ENCODE measurements at places on chromosomes 4 and X.

DNA sequence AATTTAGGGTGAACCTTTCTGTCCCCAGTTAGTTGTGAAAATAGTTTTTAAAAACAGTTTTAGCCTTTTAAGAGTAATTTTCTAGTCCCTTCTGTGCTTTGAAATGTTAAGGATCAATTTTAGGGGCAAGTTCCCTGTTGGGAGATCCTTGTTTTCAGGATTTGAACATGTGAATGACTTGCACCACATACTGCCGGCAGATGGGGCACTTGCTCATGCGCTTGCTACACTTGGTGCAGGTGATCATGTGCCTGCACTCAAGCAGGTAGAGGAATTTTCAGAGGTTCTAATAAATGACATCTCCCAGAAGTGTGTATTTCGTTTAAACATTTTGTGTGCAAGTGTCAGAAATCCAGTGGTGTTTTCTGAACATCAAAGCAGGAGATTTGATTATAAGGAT is 195.9 kb downstream of the CHM start:
- no peak for DNase-seq

DNA sequence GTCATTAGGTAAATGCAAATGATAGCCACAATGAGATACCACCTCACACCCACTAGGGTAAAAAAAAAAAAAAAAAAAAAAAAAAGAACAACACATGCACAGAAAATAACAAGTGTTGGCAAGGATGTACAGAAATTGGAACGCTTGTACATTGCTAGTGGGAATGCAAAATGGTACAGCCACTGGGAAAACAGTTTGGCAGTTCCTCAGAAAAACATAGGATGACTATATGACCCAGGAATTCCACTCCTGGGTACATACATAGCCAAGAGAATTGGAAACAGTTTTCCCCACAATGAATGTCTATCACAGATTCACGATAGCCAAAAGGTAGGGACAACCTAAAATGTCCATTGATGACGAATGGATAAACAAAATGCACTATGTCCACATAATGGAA is 161.3 kb upstream of the MAMLD1 start:
- peak; percentile 32 for DNase-seq

DNA sequence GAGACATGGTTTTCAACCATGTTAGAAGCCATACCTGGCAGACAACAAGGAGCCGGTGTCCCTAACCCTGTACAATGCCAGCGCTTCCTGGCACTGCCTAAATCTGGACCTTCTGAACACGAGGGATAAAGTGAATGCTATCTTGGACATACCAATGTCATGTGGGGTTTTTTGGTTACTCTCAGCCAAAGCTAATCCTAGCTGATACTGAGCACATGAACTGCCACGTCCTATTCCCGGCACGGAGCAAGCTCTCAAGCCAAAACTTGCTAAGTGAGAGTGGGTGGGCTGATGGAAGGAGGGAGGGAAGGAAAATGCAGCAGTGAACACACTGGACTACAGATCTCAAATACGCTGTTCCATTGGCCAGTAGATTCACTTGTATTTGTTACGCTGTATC is 226.1 kb downstream of the BCOR start:
- DNase-seq = no peak

DNA sequence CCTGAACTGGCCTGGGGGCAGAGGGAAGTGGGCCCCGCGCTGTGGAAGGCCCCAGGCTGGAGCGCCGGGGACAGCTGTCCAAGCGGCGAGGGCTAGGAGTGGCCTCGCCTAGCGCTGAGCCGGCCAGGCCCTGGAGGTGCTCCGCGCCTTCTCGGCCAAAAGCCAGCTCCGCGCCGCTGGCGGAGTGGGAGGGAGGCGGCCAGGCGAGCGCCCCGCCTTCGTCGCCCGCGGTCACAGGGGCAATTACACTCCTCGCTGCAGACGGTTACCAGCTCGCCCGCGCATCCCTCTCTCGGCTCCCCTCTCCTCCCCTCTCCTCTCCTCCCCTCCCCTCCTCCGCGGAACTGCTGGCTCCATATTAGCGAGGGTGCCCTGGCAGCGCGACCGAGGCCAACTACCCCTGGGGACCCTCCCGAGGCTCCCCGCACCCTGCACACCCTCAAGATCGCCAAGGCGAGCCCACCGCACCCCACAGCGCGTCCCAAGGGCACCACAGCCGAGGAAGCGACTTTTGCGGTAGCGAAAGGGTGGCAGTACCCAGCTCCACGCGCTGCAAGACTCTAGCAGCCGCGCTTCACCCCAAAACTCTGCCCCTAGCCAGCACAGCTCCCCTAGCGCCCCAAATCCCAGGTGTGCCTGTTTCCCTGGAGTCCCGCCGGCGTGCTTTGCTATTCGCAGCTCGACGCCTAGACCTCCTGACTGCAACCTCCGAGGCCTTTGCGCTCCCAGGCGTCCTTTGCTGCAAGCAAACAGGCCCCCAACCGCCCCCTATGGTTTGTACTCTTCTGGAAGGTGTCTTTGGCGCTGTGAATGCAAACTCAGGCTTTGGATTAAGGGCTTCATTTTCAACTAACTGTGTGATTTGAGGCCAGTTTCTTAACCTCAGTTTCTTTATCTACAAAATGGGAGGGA is 91.4 kb downstream of the BCOR start:
- no peak for DNase-seq

DNA sequence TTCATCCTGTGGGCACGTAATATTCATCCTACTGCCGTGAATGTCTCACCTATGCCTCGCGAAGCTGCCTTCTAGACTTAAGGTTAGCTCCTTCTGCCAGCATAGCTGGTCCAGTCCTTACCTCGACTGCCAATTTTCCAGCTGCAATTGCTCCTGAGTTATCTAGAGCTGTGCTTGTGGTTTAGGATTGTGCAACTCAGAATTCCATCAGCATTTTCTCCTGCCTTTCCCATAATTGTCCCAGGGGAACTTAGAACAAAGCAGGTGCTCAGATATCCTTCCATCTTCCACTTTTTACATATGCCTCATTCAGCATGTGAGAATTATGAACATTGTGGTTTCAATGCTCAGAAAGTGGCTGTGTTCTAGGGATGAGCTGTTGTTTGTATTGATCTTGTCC is 131.4 kb upstream of the ADGRL3 start:
- peak; percentile 47 for DNase-seq

Data from fibroblast of skin of right quadriceps (primary cell).